ENCODE measurements at places on chromosomes 4 and X.

GRCh38 chr4:64405761-64406160 is 3.5 kb downstream of the TECRL start:
- DNase-seq = no peak

GRCh38 chrX:153926858-153927671 is 1.0 kb upstream of the ARHGAP4 start:
- peak; percentile 44 for DNase-seq

DNA sequence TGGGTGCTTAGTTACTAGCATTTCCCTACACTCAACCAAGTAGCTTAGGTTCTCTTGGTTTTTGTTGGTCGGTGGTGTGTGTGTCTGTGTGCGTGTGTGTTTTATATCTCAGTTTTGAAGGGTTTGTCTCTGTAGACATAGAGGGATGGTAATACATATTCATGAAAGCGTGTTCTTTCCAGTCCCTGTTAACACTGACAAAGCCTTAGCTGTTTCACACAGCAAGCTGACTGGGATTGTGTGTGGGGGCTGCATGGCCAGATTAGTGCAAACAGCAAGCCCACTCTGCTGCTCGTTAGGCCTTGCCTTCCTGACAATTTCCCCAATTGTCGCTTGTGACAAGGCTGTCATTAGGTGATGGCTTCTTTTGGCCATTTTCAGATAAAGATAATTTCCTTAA is 43.9 kb downstream of the ALPK1 start:
- no peak for DNase-seq

GRCh38 chr4:15990570-15991285 is 27.8 kb upstream of the FGFBP2 start:
- DNase-seq = no peak

GRCh38 chr4:5162909-5163508 is 111.7 kb downstream of the STK32B start:
- no peak for DNase-seq

DNA sequence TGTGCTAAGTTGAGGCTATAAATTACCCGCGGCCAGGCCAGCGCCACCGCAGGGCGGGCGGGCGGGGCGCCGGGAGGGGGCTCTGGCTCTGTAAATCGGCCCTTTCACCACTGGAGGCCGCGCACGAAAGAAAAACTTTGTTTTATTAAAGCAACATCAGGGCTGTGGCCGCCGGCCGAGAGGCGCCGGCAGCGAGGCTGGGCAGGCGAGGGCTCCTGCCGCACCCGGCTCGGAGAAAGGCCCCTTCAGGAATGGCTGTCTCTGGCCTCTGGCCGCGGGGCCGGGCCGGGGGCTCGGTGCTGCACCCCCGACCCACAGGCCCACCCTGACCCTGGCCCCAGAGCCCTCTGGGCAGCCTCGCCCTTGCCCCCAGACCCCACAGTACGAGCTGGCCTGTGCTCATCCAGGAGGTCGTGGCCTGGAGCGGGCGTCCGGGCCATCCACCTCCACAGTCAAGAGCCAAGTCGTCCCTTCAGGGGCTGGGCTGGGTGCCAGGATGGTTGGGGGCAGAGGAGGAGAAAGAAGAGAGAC is 29.5 kb upstream of the FGFR3 start:
- DNase-seq = no peak

GRCh38 chrX:151974336-151975227 is at the start of gene GABRE:
GABRE (minus strand) TSS chrX:151974676; CDS start chrX:151974625, 51 bp downstream.
- DNase-seq = no peak

GRCh38 chrX:41265615-41266014 is 68.3 kb upstream of the DDX3X start:
- DNase-seq = no peak

DNA sequence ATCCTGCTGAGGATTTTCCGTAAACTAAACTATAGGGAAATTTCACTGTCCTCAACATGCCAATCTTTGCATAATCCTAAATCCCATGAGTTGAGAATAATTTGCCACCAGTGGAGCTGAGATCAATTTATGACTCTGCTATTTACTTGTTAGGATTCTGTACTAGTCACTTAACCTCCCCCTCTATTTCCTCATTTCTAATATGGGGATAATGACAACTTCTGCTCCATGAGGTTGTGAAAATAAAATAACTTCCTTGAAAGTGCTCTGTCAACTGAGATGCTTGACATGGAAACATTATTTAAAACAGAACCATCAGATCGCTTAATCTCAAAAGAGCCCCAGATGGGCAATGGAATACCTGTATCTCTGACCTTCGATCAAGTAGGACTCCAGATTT is 2.6 kb upstream of the FGF16 start:
- no peak for DNase-seq

- DNase-seq = no peak
Observed at GRCh38 chr4:169098532-169098931, 88.5 kb upstream of the CBR4 start.

- DNase-seq = no peak
Observed at GRCh38 chr4:53349091-53349491, 16.8 kb downstream of the SCFD2 start.

GRCh38 chrX:9249051-9249846 is 215.3 kb upstream of the FAM9B start:
- DNase-seq = no peak

- DNase-seq = peak; percentile 64
Observed at GRCh38 chrX:53088136-53088974, 5.6 kb upstream of the KANTR start.

DNA sequence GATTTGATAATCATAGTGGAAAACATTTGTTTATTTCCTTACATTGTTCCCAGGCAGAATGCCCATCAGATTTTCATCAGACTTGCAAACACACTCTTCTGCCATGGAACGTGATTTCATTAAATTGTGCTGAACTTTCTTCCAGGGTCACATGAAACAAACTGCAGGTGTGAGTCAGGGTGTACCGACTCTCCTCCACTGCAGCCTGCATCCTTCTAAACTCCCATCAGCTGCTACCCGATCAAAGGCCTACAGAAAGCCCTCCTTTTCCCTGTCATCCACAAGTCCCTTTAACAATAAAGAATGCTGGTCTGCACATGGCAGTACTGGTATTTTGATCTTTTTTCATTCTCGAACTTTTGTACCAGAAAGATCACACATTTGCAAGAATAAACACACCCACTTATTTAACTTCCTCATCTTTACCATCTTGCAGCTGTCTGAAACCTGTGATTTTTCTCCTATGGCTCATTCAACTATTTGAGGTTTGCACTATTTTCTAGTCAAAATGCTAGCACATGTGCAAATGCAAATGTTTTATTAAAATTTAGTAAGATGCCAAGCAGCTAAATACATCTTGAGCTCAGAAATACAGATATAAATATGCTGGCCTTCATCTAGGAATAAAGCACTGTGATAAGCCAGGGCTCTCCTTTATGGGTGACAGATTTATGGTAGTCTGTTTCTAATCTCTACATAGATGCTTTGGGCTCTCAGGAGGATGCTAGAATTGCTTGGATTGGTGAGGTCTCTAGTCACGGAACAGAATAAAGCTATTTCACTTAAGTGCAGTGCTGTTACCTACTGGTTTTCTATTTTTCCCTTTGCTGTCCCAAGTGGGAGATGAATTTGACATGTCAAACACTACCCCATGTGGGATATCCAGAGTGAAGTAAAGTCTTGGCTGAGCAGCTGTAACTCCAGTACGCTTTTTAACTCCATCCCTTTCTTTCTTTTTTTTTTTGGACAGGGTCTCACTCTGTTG is 25.8 kb upstream of the ARHGAP24 start:
- DNase-seq = no peak

GRCh38 chr4:140790171-140790570 is 34.0 kb upstream of the TBC1D9 start:
- no peak for DNase-seq

DNA sequence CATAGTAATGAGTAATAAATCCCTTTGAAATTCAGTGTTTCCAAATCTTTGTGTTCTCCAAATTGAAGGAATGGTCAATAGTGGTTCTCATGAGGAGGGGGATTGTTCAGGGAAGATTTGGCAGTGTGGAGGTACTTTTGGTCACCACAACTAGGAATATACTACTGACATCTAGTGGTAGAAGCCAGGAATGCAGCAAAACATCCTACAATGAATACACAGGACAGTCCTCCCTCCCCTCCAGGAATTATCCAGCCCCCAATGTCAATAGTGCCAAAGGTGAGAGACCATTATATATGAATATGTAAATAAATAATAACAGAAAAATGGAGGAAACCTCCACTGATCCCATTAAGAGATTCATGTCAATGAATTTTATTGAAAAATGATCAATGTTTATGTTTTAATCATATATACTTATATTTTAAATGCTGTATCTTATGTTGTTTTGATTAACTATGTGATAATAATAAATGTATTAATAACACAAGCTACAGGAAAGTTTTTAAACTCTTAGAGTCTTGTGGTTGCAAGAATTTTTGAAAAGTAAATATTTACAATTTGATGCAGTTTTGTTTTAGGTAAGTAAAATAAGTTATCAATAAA is 14.4 kb upstream of the FAM9A start:
- no peak for DNase-seq

- no peak for DNase-seq
Observed at GRCh38 chr4:125428832-125429231, 114.1 kb downstream of the FAT4 start.

- no peak for DNase-seq
Observed at GRCh38 chr4:8242782-8243560, 26.6 kb upstream of the HTRA3 start.

- DNase-seq = no peak
Observed at GRCh38 chr4:53551281-53551864, 39.9 kb downstream of the LNX1 start.

- DNase-seq = no peak
Observed at GRCh38 chrX:45794323-45794994, 593.8 kb upstream of the DIPK2B start.

DNA sequence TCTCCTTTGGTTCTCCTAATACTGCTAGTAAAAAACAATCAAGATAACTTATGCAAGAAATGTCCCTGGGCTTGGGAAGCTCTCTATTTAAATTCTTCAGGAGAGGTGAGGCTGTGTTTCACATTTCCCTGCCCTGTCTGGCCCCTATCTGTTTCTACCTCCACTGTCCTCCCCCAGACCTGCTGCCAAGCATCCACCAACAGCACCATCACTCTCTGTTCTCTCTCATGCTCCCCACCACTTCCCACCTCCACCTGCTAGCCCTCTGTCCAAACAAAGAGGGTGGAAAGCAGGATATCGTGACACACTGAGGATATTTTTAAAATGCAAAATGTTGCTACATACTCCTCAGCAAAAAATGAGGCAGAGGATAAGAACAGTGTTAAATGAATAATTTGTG is 88.4 kb upstream of the NAP1L5 start:
- DNase-seq = no peak

DNA sequence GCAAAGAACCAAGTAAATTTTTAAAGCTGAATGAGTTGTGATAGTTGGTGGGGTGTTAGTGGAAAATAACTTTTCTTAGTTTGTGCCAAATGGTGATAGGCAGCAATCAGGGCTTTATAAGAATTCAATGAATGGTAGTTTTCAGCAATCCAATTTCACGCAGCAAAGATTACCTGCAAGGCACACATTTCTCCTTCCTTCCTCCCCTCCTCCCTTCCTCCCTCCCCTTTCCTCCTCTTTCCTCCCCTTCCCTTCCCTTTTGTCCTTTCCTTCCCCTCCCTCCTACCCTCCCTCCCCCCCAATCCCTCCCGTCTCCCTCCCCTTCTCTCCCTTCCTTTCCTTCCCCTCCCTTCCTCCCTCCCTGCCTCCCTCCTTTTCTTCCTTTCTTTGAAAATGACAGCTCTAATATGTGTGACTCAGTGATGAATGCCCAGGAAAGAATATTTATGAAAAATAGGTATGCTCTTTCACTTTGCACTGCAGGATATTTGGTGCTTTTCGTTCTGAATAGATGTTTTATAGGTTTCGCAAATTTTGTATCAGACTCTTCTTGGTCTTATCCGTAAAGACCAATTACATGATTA is 168.1 kb downstream of the BMPR1B start:
- no peak for DNase-seq

- DNase-seq = no peak
Observed at GRCh38 chrX:129462707-129463106, 60.6 kb downstream of the SMARCA1 start.

DNA sequence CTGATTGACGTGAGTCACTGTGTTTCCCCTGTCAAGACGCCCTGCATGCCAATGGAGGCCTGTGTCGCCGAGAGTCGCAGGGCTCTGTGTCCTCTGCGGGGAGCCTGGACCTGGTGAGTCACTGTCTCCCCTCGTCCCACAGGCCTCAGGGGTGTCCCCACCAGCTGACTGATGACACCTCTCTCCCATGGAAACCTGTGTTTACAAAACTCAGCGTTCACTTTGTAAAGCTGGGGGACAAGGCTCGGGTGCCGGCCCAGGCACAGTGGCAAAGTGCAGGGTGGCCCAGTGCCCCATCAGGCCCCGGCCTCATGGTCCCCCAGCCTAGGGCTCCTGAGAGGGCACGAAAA is 21.2 kb upstream of the HGFAC start:
- DNase-seq = no peak

GRCh38 chr4:178165251-178165950 is 723.2 kb upstream of the AGA start:
- DNase-seq = no peak

- DNase-seq = no peak
Observed at GRCh38 chr4:123353656-123354055, 42.9 kb upstream of the SPRY1 start.
